Neural progenitor cell (in vitro differentiated cells): ENCODE measurements at places on chromosomes 7 and 10. TPM values are rescaled to one million over a fixed set of nuclear protein-coding genes. Genes with fewer than 3 reads are reported as not detected.

- no peak for DNase-seq
- no peak overlapping the region for H3K27ac ChIP-seq
- H3K36me3 ChIP-seq, result no peaks in the 10 kb centered on the region
Measured at GRCh38 chr7:79096361-79096805, 357.1 kb downstream of the MAGI2 start.

DNA sequence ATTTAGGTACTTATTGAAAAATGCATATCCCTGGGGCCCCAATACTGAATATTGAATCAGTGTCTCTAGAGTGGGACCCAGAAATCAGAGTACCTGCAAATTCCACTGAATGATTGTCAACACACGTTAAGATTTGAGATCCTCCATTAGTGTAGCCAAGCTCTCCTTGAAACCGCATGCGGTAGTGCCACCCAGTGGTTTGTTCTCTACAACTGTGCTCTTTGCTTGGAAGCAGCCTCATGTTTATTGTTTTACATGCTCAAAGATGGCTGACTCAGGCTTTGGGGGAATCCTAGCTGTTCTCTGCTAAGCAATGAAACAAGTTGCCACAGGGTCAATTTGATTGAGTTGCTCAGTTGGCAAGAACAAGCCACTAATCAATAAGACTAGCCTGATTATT, 340.2 kb upstream of the CELF2 start:
- DNase-seq, result peak; percentile 78
- no peak overlapping the region for H3K4me3 ChIP-seq
- no peaks in the 10 kb centered on the region for H3K27me3 ChIP-seq
- H3K36me3 ChIP-seq, result no peaks in the 10 kb centered on the region
- no peak overlapping the region for H3K27ac ChIP-seq

GRCh38 chr7:148919859-148920258, 35.8 kb upstream of the EZH2 start:
- no peaks in the 10 kb centered on the region for H3K4me1 ChIP-seq
- DNase-seq, result no peak
- no peak overlapping the region for H3K4me3 ChIP-seq
- no peaks in the 10 kb centered on the region for H3K36me3 ChIP-seq
- no peaks in the 10 kb centered on the region for H3K27me3 ChIP-seq

GRCh38 chr7:137791930-137792329, 54.8 kb downstream of the DGKI start:
- peaks cover 22% of the 10 kb centered on the region for H3K4me1 ChIP-seq
- H3K27ac ChIP-seq, result no peak overlapping the region
- no peak overlapping the region for H3K4me3 ChIP-seq

- peak; percentile 75 for DNase-seq
- no peaks in the 10 kb centered on the region for H3K4me1 ChIP-seq
- H3K36me3 ChIP-seq, result no peaks in the 10 kb centered on the region
- H3K27ac ChIP-seq, result no peak overlapping the region
- H3K4me3 ChIP-seq, result no peak overlapping the region
Measured at GRCh38 chr7:38318803-38319416, 45.5 kb upstream of the TARP start.

- DNase-seq, result no peak
- peaks cover 11% of the 10 kb centered on the region for H3K4me1 ChIP-seq
- H3K4me3 ChIP-seq, result no peak overlapping the region
- H3K36me3 ChIP-seq, result no peaks in the 10 kb centered on the region
Measured at GRCh38 chr7:21867816-21868575, 77.7 kb downstream of the CDCA7L start.

GRCh38 chr10:71448146-71448545, 51.4 kb downstream of the CDH23 start:
- DNase-seq, result no peak
- no peak overlapping the region for H3K4me3 ChIP-seq
- H3K4me1 ChIP-seq, result peaks cover 11% of the 10 kb centered on the region
- H3K36me3 ChIP-seq, result no peaks in the 10 kb centered on the region
- H3K27me3 ChIP-seq, result no peaks in the 10 kb centered on the region

DNA sequence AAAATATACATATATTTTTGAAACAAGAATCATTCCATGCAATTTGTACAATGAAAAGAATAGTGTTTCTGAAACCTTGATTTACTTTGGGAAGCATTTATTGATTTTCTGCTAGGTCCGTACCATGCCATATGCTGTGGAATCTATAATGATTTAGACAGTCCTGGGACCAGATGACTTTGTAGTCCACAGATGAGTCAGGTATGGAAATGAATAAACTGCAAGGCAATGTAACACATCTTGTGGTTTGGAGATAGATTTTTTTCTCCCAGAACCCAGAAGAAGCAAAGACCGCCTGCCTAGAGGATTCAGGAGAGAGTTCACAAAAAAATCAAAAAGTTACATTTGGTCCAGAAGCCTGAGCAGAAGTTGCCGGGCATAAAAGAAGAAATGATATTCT, 190.4 kb downstream of the GPR37 start:
- H3K27me3 ChIP-seq, result no peaks in the 10 kb centered on the region
- no peak for DNase-seq
- no peaks in the 10 kb centered on the region for H3K36me3 ChIP-seq
- no peaks in the 10 kb centered on the region for H3K4me1 ChIP-seq

DNA sequence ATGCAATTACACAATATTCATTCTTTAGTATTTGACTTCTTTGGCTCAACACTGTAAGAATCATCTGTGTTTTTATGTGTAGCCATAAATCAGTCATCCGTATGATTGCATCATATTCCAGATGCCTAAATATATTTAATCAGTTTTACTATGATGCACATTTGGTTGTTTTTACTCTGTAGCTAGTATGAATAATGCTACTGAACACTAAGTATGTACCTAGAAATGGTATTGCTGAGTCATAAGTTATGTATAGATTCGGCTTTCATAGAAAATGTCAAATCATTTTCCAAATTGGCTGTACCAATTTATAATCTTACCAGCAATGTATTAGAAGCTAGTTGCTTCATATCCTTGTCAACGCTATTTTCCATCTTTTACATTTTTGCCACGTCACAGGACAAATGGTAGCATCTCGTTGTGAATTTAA, 197.3 kb upstream of the PLXNA4 start:
- no peaks in the 10 kb centered on the region for H3K27me3 ChIP-seq
- no peak overlapping the region for H3K27ac ChIP-seq
- no peak for DNase-seq

DNA sequence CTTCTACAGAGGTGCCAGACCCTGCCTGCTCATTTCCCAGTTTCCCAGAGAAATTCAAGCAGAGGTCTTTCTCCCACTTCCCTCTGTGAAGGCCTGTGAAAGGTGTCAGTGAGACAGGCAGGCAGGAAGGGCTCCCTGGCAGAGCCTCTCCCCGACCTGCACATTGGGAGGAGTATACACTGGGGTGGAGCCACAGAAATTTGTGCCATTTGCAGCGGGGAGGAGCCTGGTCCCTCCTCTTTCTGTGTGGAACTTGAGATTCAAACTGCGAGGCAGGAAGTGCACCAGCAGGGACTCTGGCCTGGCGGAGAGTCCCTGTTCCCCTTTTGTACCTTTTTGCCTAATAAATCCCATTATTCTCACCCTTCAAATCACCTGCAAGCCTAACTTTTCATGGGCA, 54.6 kb upstream of the OPN4 start:
- peak; percentile 28 for DNase-seq
- no peak overlapping the region for H3K27ac ChIP-seq

DNA sequence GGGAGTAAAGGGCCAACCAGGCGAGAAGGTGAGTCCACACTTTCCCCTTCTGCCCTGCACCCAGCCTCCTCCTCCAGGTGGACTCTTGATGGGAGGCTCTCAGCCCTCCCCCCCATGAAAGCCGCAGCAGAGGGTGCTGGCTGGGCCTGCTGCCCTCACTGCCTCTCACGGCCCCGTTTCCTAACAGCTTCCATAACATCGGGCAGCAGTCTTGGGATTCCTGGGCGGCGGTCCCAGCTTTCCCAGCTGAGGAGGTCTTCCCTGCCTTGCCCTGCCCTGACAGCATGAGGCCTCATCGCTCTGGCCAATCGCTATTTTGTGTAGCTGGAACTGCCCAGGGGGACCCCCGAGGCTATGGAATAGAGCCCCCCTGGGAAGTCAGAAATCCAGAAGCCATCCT, 76.3 kb downstream of the COL13A1 start:
- H3K27me3 ChIP-seq, result no peaks in the 10 kb centered on the region
- no peak overlapping the region for H3K4me3 ChIP-seq
- H3K36me3 ChIP-seq, result no peaks in the 10 kb centered on the region
- no peak overlapping the region for H3K27ac ChIP-seq

DNA sequence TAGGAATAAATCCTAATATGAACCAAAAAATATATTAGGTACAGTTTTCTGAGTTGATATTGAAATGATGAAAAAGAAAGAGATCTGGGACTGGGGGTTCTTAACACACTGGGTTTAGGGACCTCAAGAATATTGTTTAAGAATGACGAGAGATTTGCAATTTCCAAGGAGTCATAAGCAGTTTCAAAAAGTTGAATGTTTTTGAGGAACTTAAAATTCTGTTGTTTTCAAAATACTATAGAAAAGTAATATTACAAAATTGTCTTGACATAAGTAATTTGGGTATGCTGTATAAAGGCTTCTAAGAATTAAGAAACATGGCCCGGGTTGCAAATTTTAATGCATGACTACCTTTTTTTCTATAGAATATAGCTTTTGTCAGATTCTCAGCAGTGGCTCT, 88.1 kb downstream of the AUTS2 start:
- no peaks in the 10 kb centered on the region for H3K27me3 ChIP-seq
- H3K4me3 ChIP-seq, result no peak overlapping the region
- peaks cover 11% of the 10 kb centered on the region for H3K4me1 ChIP-seq
- DNase-seq, result no peak

DNA sequence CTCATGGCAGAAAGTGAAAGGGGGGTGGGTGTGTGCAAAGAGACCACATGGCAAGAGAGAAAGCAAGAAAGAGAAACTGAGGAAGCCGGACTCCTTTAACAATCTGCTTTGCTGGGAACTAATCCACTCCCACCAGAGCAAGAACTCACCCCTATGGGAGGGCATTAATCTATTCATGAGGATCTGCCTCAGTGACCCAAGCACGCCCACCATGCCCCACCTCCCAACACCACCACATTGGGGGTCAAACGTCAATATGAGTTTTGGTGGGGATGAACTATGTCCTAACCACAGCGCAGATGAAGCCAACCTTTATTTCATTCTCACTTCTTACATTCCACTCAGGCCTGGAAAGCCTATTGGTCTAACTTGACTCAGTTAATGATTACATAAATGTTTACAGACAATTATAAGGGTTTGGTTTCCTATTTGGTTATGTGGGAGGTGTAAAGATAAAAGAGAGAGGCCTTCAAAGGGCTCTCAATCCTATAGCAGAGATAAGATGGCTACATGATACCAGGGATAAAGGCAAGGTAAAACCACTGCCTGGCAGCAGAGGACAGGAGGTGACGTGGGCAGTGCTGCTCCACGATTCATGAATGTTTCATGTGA, 601.8 kb downstream of the PARD3 start:
- DNase-seq, result no peak
- H3K27me3 ChIP-seq, result no peaks in the 10 kb centered on the region
- no peak overlapping the region for H3K4me3 ChIP-seq
- no peaks in the 10 kb centered on the region for H3K36me3 ChIP-seq

- peak overlapping the region; percentile 32 for H3K4me3 ChIP-seq
- H3K27me3 ChIP-seq, result peaks cover 56% of the 10 kb centered on the region
- no peak overlapping the region for H3K27ac ChIP-seq
- H3K4me1 ChIP-seq, result peaks cover 12% of the 10 kb centered on the region
- DNase-seq, result peak; percentile 44
- H3K36me3 ChIP-seq, result no peaks in the 10 kb centered on the region
Measured at GRCh38 chr7:32762925-32763293, 128.7 kb downstream of the KBTBD2 start.

GRCh38 chr7:98283127-98283886, 1.8 kb downstream of the BRI3 start:
- no peaks in the 10 kb centered on the region for H3K36me3 ChIP-seq
- no peak overlapping the region for H3K27ac ChIP-seq
- peaks cover 8% of the 10 kb centered on the region for H3K4me1 ChIP-seq
- H3K27me3 ChIP-seq, result no peaks in the 10 kb centered on the region
- DNase-seq, result no peak

- no peaks in the 10 kb centered on the region for H3K4me1 ChIP-seq
- no peaks in the 10 kb centered on the region for H3K36me3 ChIP-seq
- DNase-seq, result peak; percentile 76
- no peak overlapping the region for H3K4me3 ChIP-seq
- H3K27ac ChIP-seq, result no peak overlapping the region
Measured at GRCh38 chr10:35563261-35563891, 41.8 kb upstream of the GJD4 start.

- H3K36me3 ChIP-seq, result no peaks in the 10 kb centered on the region
- DNase-seq, result no peak
- H3K4me3 ChIP-seq, result no peak overlapping the region
- H3K4me1 ChIP-seq, result no peaks in the 10 kb centered on the region
- H3K27me3 ChIP-seq, result no peaks in the 10 kb centered on the region
Measured at GRCh38 chr10:67438605-67439304, 257.2 kb downstream of the CTNNA3 start.

DNA sequence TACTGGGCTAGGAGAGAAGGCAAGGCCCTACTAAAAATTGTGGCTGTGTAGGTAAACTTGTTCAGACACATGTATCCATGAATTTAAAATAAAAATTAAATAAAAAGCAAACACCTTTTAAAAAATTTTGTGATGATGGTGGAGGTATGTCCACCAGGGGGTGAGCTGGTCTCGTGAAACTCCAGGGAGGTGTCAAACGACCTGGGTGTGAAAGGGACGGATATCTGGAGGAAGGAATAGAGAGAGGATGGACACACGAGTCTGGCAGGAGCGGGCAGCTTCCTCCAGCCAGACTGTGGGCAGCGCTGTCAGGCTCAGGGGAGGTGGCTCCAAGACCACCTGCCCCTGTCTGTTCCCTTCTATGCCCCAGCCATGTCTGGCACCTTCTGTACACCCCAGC, 34.8 kb upstream of the DMBT1 start:
- no peak overlapping the region for H3K27ac ChIP-seq
- no peaks in the 10 kb centered on the region for H3K4me1 ChIP-seq
- no peak for DNase-seq

DNA sequence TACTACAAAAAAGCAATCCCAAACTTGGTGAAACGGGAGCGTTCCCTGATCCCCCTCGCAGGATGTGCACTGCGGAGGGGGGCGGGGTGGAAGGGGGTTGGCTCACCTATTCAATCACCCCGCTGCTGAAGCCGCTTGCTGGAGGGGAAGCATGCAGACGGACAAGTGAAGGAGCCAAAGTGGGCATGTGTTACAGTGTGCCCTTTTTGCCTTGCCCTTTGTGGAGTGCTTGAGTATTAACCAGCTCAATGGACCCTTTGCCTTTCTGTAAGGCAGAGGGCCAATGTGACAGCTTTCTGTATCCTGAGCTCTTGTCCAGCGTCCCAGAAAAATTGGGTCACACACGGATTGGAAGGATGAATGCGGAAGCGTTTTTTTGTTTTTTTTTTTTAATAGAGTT, 348.9 kb upstream of the NPSR1 start:
- H3K27ac ChIP-seq, result no peak overlapping the region
- no peak overlapping the region for H3K4me3 ChIP-seq
- no peaks in the 10 kb centered on the region for H3K4me1 ChIP-seq
- no peak for DNase-seq
- H3K27me3 ChIP-seq, result no peaks in the 10 kb centered on the region

GRCh38 chr7:17690030-17690429, 250.3 kb downstream of the SNX13 start:
- no peaks in the 10 kb centered on the region for H3K4me1 ChIP-seq
- no peaks in the 10 kb centered on the region for H3K27me3 ChIP-seq

The BHLHA15 gene
- total RNA-seq, result 0.69 and 4.8 TPM in 2 replicates

The ARHGEF35 gene
- 0.97 and 2.1 TPM in 2 replicates for total RNA-seq

The CALD1 gene
- total RNA-seq, result 90.2 and 118 TPM in 2 replicates

The SPDYE8 gene
- not detected in 2 replicates for total RNA-seq

The ADCY1 gene
- 7.4 and 8.5 TPM in 2 replicates for total RNA-seq

The MUC12 gene
- 4.2 TPM in 1 of 2 replicates, not detected in the other for total RNA-seq

The PRKG1 gene
- 22.7 and 26.4 TPM in 2 replicates for total RNA-seq

The LSM8 gene
- total RNA-seq, result 75.8 and 84.7 TPM in 2 replicates

The TMEM225B gene
- total RNA-seq, result 0.53 TPM in 1 of 2 replicates, not detected in the other

The ZNF425 gene
- 4.2 and 15.7 TPM in 2 replicates for total RNA-seq
